ENCODE measurements at places on chromosomes 2 and 18. TPM values are rescaled to one million over a fixed set of nuclear protein-coding genes. Genes with fewer than 3 reads are reported as not detected.
A peak's percentile ranks its signal among the peaks of the same experiment; 100 is the strongest.

GRCh38 chr18:34598120-34598635, 111.9 kb upstream of the DTNA start:
- no peak for DNase-seq

CNPPD1 gene
- total RNA-seq, result 33.3 TPM

- DNase-seq, result peak; percentile 16
Observed at GRCh38 chr2:204544961-204545860, at the start of gene PARD3B. PARD3B (plus strand) TSS chr2:204545475; CDS start chr2:204546000, 525 bp downstream.

ASXL3 gene
- 0.42 TPM for total RNA-seq

ALLC gene
- total RNA-seq, result 0.05 TPM

DNA sequence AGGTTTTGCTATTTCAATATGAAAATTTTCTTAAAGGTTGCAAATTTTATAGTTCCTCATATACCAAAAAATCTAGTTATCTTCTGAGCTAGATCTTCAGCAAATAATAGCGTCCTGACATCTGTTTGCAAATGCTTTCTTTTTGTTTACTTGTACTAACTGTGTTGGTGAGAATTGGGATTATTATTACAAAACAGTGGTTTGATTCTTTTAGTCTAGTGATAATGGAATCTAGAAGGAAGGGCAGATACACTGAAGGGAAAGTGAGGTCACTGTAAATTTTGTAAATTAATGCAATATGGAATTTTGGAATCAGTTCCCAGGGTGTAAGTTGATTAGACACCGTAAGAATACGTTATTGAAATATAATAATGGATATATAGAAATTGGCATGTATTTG, 36.2 kb upstream of the NT5C1B start:
- DNase-seq, result no peak

ABCA12 gene
- total RNA-seq, result 0.14 TPM

- no peak for DNase-seq
Observed at GRCh38 chr2:91748902-91749301, 3057.4 kb downstream of the RPIA start.

- no peak for DNase-seq
Observed at GRCh38 chr2:28637066-28638047, 114.3 kb upstream of the PPP1CB start.

MAP2 gene
- total RNA-seq, result 2.5 TPM

DNA sequence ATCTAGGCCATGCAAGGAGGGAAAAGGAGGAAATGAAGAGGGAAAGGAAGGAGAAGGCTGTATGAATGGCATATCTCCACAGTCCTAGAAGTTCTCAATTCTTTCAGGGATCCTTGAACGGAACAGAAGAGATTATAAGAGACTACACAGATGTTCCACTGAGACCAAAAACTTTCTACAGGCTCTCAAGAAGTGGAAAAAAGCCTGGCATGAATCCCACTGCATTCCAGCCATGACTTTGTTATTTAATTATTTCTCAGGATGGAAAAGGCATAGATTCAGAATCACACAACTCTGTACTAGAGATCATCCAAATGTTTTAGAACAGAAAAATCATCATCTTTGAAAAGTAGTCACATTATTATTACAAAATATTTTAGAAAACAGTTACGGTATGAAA, 131.7 kb upstream of the CDH20 start:
- DNase-seq, result no peak

CCDC121 gene
- total RNA-seq, result 2.2 TPM

- no peak for DNase-seq
Observed at GRCh38 chr2:20080428-20080827, 29.0 kb upstream of the LAPTM4A start.

All from thymus (tissue), 14 donors.